ENCODE measurements at places on chromosomes 7 and 10.
A peak's percentile ranks its signal among the peaks of the same experiment; 100 is the strongest.

DNA sequence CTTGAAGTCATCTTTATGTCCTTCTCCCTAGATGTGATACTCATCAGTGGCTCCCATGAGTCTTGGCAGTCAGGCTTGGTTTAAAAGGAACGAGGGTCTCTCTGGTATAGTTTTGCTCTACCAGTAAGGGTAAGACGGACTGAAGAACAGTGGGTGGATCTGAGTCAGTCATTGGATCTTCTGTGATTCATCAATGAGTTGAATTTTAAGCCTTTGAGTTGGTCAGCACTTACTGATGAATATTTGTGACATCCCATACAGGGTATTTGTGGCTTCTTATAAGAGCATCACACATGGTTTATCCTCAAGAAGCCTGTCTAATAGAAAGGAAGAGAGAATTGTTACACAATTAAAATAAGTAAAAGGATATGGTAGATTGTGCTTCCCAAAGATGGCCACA, 87.3 kb upstream of the NAMPT start:
- no peak for DNase-seq

DNA sequence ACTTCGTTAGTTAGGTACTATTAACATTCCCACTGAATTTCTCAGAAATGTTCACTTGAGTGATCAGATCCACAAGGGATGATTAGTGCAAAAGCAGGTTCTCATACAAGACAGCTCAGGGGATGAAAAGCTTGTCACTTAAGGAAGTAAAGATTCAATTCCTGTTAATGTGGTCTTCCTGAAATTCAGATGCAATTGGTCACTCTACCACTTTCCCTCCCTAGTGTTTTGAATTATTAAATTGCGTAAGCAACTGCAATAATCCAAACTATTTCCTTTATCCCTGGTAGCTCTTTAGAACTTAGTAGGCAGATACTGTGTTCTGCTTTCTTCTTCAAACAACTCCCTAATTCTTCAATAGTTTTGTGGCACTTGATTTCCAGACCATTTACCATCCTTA, 121.4 kb downstream of the MAGI2 start:
- DNase-seq, result no peak

- DNase-seq, result no peak
Measured at GRCh38 chr10:5958675-5959074, 18.7 kb downstream of the IL15RA start.

DNA sequence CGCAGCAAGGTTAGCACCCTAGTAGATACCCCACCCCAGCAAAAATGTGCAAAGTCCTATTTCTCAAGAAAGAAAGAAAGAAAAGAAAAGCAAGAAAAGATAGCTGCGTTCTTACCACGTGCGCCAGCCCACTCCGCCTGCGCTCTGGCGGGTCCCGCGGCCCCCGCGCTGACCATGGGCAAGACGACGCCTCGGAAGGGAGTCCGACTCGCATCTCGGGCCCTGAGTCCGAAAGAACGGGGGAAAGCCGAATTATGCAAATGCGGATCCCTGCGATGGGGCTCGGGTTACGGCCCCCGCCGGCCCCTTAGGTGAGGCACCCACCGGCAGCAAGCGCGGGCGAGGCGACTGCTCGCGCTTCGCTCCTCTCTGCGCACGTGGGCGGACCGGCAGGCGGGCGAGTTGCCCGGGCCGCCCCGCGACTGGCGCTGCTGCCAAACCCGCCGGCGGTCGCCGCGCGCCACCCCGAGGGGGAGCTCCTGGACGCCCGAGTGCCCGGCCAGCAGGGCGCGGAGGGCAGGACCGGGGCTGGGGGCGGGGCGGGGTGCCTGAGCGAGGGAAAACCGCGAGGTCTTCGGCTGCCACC, 2.4 kb upstream of the EGR2 start:
- DNase-seq, result peak; percentile 58

DNA sequence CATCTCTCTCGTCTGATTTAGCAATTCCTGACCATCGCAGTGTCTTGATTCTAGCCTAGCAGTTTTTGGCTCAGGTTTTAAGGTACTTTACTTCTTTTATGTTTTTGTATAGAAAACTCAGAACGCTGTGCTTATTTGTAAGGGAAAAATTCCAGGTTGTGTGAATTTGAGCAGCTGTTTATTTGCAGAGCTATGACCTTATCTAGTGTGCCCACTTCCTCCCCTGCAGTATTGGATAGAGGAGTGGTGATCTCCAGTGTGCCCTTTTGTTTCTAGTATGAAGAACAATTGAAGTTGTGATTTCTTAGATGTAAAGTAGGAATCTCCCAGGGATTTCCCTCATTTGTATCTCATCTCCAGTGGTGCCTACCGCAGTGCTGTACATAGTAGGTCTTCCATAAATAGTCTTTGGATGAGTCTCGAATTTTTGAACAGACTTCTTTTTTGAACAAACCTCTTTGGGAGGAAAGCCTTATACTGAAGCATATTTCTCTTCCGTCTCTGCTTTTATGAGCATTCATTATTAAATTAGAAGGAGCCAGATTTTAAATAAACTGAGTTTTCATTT, 40.0 kb downstream of the GARS1 start:
- no peak for DNase-seq

DNA sequence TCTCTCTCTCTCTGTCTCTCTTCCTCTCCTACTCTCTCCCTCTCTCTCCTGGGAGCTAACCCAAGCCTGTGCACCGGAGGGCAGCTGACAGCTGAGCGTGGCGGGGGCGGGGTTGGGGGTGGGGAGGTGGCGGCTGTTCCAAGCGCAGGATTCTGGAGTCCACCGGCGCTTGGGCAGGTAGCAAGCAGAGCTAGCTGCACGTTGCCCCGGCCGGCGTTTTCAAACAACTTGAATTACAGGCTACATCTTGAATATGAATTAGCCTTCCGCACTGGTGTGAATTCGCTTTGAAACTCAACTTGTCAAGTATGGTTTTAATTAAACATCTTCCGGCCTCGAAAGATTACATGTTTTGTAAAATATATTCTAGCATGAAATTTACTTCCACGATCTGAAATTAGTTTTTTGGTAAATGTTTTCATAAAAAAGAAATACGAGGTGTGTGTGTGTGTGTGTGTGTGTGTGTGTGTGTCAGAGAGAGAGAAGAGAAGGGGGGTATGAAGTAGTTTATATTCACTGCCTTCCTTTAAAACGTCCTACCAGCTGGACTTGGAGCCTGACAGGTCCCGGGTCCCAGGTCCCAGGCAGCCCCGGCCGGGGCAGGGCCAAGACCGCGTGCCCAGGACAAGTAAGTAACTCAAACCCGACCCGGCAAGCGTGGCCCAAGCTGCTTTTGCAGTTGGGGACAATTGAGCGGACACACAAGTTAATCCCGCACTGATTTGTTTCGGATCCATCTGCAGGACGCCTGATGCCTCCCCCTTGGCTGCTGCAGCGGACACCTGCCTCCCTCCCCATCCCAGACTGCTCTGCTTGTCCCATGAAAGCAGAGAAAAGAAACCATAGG, 9.0 kb upstream of the DLX6 start:
- DNase-seq, result no peak
